ENCODE measurements at places on chromosomes 11 and 22. TPM values are rescaled to one million over a fixed set of nuclear protein-coding genes. Genes with fewer than 3 reads are reported as not detected.
A peak's percentile ranks its signal among the peaks of the same experiment; 100 is the strongest.

LRP4 gene
- total RNA-seq: 0.15 TPM

ANO3 gene
- total RNA-seq: not detected

- H3K27me3 ChIP-seq: no peaks in the 10 kb centered on the region
- peak; percentile 62 for DNase-seq
Observed at GRCh38 chr11:78079232-78080083, at the start of gene NDUFC2. Gene NDUFC2 (minus strand): TSS chr11:78079862. CDS start chr11:78079744, 118 bp downstream.

DNA sequence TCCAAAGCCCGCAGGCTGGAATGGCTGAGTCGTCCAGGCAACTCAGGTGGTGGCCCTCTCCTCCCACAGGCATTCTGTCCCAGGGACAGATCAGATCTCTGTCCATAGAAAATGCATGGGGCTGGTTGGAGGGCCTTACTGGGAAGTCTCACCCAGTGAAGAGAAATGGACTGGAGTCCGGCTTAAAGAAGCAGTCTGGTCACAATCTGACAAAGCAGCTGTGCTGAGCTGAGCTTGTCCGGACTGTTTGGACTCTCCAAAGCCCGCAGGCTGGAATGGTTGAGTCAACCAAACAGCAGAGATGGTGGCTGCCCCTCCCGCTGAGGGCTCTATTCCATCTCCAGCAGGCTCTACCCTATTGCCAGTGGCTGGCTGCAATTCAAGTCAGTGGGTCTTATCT lies 14.4 kb upstream of the DEPDC7 start:
- no peak for DNase-seq
- no peak overlapping the region for H3K4me3 ChIP-seq
- H3K27ac ChIP-seq: no peak overlapping the region
- no peaks in the 10 kb centered on the region for H3K36me3 ChIP-seq
